ENCODE measurements at places on chromosomes 2 and 18.

- DNase-seq, result peak; percentile 59
Measured at GRCh38 chr18:61870151-61870550, 22.7 kb downstream of the RNF152 start.

GRCh38 chr2:199811346-199811745 is 39.6 kb downstream of the FTCDNL1 start:
- no peak for DNase-seq

- no peak for DNase-seq
Measured at GRCh38 chr2:175227393-175227792, 45.9 kb upstream of the ATP5MC3 start.

DNA sequence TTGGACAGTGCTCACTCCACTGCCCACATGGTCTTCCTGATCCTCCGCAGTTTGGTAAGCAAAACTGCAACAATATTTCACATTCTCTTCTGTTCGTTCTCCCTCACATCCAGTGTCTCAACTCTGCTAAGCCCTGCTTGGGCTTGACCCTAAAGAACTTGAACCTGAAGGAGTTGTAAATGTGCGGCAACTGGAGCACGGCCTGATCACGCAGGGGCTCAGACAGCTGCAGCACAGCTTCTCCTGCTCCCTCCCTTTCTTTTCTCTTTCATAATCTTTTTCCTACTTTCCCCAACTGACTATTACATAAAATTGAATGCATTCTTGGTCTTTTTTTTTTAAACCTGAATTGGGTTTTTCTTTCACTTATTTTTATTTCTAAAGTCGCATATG is 10.2 kb downstream of the CYRIA start:
- DNase-seq, result no peak

DNA sequence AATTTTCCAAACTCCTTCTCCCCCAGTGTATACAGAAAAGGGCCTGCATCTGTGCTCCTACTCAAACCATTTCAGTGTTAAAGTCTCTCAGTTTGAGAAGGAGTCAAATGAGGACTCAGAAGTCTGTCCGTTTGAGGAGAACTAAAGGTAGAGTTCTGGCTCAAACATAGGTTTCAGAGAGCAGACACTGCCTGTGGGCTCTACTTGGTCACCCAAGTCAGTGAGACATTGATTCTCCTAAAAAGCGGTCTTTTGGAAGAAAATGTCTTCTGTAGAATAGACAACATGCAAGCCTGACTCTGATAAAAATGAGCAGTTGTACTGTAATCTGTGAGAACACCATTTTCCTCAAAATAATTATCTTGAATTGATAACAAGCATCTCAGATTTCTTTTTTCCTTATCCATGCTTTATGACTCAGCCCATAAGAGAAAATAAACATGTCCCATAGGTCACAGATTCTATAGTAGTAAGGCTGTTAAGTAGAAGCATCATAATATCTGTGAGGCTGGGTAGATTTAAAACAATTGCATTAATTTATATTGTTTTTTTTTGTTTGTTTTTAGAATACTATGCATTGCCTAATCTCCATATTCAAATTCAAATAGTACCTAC is 82.8 kb downstream of the ASXL3 start:
- no peak for DNase-seq

DNA sequence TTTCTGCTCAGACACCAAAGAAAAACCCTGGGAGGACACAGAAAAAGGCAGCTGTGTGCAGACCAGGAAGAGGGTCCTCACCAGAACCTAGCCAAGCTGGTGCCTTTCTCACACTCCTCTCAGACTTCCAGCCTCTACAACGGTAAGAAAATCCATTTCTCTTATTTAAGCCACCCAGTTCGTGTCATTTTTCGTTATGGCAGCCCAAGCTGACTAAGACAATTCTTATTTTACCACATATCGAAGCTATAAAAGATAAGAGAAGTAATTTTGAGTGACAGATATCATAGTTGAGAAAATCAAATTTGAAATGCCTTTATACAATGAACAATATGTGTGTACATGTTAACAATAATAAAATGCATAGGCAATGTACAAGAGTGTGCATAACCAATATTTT is 219.5 kb downstream of the CBLN2 start:
- no peak for DNase-seq

DNA sequence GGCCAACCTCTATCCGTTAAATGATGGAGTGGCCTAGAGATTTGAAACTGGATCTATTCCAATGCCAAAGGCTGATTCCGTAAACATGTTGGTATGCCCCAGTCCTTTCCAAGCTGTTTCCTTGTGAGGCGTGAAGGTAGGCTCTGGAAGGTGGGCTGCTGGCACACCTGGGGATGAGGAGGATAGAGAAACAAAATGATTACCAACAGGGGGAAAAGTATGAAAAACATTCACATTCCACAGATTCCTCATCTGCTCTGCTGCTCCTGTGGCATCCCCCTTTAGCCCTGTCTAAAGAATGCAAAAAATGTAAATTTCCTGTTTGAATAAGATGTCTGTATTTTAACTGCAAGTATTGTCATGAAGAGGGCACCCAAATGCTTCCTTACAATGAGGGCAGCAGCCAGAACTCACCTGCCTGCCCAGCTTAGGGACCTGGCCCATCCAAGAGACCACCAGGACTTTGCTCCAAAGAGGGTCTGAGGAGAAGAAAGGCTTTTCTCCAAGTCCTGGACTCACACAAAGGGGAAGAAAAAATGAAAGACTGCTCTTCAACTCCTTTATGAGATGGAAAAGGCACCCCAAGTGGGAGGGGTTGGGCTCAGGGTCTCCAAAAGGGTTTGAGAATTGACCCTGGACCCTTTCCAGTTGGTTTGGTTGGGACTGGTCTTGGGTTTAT is 132.3 kb upstream of the PELI1 start:
- peak; percentile 75 for DNase-seq

DNA sequence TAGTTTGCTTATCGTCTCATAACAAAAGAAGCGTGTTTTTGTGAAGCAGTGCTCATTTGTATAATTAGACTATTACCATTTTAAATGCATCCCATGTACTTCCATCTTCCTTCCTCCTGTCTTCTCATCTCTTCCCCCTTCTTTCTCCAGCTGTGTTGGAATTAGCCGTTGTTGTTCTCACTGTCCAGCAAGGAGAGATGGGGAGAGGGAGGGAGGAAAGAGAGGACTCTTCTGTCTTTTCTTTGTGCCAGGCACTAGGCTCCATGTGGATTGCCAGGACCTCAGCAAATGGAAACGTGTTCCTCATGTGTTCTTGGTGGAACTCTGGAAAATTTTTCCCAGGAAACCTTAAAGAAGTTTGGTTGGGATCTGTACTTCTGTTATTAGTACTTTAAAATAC is 131.7 kb downstream of the PHLPP1 start:
- no peak for DNase-seq

DNA sequence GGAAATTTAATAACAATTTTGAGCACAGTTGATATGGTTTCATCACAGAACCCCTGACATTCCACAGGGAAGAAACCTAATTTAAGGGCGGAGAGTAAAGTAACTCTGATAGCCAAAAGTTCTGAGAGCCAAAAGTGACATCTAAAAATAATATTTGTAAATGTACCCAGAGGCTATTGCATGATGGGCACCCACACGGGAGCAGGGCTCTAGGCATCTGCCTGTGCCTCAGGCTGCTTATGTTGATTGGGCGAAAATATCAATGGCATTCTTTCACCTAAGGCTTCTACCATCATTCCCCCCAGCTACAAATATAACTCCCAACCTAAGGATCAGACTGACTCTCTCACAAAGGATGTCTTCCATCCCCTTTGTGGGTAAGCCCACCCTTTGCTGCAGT is 54.1 kb upstream of the PTPRM start:
- no peak for DNase-seq

Measured in AG10803 (cell line).